Iris pigment epithelial cell (primary cell): ENCODE measurements at places on chromosomes 6 and 20.
A peak's percentile ranks its signal among the peaks of the same experiment; 100 is the strongest.

GRCh38 chr6:152018876-152019275 lies 211.4 kb downstream of the ESR1 start:
- DNase-seq = no peak

GRCh38 chr6:50925548-50925947 lies 106.9 kb downstream of the TFAP2B start:
- peak; percentile 9 for DNase-seq

- no peak for DNase-seq
Observed at GRCh38 chr6:2793534-2794151, 28.4 kb downstream of the WRNIP1 start.

GRCh38 chr6:109816452-109817374 lies 125.6 kb downstream of the FIG4 start:
- no peak for DNase-seq

GRCh38 chr6:56288347-56288746 lies 41.0 kb upstream of the COL21A1 start:
- DNase-seq = no peak

DNA sequence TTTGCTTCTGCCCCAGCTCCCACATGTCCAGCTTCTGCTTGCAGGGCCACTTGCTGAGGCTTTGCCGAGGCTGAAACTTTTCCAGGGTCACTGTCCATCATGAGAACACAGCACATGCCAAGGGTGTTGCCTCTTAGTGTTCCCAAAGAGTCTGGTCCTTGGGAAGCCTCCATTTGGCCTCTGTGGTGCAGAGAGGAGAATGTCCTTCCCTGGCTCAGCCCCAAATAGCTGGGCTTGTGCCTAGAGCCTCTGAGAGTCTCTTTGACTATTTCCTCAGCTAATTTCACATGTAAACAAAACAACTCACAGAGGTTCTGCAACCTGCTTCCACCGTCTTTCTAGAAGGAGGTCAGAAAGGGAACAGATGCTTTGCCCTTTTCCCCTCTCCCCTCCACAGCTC lies 40.4 kb upstream of the RAB23 start:
- peak; percentile 81 for DNase-seq

DNA sequence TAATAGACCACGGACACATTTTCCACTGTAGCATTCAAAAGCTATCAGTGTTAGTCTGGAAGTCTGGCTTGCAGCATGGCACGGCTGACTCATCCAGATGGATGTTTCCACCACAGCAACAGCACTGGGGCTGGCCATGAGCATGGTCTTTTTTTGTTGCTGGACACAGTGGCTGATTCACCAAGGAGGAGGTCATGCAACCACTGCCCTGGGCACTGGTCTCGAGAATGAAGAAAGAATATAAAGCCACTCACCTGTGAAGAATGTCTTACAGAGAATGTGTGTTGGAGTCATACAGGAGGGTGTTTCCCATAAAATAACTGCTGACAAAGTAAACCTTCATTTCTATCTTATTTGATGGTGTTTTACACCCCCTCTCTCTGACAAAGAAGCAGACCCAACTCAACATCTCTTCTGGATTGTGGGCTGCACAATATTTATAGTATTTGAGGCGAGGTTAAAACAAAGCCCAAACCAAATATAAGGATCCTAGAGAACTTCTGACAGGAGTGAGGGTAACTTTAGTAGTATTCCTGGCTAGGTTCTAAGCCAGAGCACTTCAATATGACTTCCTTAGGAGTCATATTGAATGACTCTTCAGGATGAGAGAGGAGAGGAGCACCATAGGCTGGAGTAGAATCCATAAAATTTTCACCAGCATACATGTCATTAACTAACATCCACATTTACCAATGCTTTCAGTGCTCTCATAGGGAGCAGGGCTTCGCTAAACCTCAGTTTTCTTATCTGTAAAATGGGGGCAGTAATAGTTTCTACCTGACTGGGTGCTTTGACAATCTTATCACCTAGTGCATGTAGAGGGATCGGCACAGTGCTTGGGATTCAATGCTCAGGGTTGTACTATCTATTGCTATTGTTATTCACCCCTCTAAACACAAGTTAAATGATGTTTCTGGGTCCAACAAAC lies 121.4 kb downstream of the KIF13A start:
- peak; percentile 97 for DNase-seq

DNA sequence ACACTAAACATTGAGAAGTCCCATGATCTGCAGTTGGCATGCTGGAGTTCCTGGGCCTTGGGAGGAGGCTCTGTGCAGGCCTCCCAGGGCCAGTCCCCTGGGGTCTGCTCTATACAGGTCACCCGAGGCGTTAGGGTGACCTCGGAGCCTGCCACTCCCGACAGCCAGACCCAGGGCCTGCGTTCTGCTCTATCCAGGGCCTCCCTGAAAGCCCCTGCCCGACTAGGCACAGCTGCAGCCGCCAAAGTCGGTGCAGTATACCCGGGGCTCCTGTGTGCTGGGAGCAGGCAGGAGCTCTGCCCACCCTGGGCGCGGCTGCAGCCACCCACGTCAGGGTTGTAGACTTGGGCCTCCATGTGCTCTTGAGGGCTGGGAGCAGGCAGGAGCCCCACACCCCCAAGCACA lies 6.3 kb upstream of the OR14J1 start:
- no peak for DNase-seq

DNA sequence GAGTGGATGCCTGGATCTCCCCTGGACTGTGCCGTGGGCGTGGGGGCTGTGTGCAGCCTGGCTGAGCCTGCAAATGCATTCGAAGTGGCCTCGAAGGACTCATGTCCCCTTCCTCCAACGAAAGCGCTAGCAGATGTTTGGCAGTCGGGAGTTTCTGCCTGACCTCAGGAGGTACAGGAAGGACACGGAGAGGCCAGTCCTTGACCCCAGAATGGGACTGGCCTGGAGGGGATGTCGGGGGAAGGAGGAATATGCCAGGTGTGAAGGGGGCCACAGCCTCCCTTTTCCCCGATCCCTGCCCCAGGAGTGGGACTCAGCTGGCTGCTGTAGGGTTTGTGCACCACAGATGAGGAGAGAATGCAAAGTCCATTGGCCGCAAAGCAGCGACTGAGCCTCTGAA lies 45.6 kb downstream of the APCDD1L start:
- DNase-seq = no peak

DNA sequence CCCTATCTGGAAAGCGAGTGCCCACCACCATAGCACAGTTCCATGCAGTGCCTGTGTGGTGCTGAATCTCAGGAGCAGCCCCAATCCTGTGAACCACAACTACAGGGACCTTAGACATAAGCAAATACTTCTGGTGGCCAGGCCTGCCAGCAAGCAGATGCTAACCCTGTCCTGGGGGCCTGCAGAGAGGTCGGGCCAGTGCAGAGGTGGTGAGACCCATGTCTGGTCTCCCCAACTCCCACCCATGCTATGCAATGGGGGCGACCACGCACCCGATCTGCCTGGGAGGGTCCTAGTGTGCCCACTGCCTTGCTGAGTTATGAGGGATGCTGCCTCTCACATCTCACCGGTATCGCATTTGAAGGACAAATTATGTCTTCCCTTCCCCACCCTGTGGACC lies 151.6 kb upstream of the ZNF337 start:
- no peak for DNase-seq

- DNase-seq = no peak
Observed at GRCh38 chr20:64009811-64010387, 26.1 kb upstream of the C20orf204 start.

DNA sequence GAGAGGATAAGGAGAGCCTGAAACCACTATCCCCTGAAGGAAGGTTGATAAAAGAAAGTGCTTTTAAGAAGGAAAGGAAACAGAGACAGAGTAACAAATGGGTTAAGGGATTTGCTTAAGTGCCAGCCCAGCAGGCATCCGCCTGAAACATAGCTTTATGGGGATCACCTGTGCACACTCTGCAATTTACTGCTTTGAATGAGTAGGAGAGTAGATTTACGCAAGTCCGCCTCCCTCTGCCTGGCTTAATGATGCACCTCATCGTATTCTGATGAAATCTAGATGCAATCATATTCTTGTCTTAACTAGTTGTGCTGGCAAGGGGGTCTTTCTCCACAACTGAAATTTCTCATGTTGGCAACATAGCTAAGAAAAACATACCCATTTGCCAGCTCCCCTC lies 101.1 kb upstream of the ID4 start:
- no peak for DNase-seq

DNA sequence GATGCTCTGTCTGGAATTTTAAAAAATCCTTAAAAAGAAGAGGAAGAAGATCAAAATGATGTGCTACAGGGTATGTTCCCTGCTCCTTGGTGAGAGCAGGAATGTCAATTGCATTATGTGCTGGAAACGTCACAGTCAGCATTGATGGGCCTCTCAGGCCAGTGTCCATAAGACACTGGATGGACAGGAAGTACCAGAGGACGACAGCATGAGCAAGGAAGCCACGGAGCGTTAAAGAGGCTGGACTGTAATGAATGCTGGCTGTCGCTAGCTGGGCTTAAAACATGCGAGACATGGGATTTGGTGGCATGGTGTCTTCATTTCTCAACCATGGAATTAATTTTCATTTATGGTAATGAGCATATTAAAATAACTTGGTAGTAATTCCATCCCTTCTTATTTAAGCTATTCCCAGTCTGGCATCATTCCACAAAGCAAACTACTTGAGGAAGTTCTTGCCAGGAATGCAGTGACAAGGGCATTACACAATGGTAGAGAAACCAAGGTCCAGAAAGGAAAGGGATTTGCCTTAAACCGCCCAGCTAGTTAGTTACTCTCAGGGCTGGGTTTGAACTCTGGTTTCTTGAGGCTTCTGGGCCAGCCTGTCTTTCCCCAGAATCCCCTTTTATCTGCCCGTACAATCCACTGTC lies 166.6 kb upstream of the SOX4 start:
- DNase-seq = peak; percentile 17

DNA sequence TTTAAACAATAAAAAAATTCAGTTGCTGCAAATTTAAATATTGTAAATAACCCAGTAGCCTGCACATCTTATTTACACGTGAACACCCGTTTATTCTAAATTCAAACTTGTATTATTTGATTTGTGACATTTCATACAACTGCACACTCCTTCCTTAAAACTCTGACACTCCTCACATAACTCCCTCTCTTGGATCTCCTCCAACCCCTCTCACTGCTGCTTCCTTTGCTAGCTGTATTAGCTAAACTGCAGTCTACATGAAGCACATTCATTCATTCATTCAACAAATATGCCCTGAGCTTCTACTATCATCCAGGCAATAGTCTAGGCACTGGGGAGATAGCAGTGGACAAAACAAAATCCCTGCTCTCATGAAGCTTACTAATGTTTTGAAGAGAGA lies 47.0 kb downstream of the FBXL4 start:
- peak; percentile 14 for DNase-seq

- no peak for DNase-seq
Observed at GRCh38 chr6:156593893-156594292, 183.3 kb upstream of the ARID1B start.

- DNase-seq = no peak
Observed at GRCh38 chr6:76264468-76264867, 192.0 kb upstream of the IMPG1 start.

DNA sequence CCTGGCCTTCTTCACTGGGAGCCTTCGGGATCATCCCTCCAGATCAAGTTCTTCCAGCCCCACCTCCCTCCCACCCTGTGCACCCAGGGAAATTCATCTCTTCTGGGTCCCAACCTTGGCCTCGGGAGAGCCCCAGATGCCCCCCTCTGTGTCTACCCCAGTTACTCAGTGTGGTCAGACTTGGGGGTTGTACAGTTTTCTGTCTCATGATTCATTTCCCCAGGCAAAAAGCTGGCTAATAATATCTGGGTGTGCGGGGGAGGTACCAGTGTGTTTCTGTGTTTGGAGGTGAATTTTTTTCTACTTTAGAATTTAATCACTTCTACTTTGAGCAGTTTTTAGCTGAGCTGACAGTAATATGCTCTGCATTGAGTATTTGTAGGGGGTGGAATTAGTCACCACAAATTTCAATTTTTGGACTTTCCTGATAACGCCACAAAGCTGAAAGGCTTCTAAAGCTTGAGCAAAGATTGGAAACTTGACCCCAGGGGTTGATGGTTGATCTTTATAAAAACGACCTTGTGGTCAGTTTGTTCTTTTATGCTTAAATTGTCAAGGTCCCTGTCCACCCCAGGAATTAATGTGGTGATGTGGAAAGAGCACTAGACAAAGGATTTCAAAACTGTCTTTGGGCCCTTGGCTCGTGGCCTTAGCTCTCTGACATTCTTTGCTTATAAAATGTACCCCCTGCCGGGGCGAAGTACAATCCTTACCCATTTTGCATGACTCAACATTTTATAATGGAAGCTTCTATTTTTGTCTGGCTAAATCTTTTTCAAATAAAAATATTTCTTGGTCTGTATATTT lies 284.7 kb upstream of the TAB2 start:
- peak; percentile 95 for DNase-seq

GRCh38 chr6:170006900-170007467 lies 255.6 kb downstream of the ERMARD start:
- DNase-seq = no peak

- DNase-seq = peak; percentile 63
Observed at GRCh38 chr20:3797592-3798372, 1.7 kb downstream of the CDC25B start.

DNA sequence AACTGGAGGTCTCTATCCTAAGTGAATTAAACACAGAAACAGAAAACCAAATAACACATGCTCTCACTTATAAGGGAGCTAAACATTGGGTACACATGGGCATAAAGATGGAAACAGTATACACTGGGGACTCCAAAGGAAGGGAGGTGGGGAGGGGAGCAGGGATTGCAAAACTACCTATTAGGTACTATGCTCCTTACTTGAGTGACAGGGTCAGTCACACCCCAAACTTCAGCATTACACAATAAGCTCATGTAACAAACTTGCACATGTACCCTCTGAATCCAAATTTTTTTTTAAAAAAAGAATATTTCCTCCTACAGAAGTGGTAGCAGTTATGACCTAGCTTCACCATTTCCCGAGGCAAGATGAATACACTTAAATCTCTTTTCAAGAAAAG lies 49.5 kb upstream of the MYLIP start:
- DNase-seq = no peak

- DNase-seq = peak; percentile 62
Observed at GRCh38 chr20:7673841-7674240, 266.4 kb downstream of the HAO1 start.
